ENCODE measurements at places on chromosomes 4 and X.

GRCh38 chrX:150790021-150790420 is 96.8 kb downstream of the MTMR1 start:
- DNase-seq: no peak

DNA sequence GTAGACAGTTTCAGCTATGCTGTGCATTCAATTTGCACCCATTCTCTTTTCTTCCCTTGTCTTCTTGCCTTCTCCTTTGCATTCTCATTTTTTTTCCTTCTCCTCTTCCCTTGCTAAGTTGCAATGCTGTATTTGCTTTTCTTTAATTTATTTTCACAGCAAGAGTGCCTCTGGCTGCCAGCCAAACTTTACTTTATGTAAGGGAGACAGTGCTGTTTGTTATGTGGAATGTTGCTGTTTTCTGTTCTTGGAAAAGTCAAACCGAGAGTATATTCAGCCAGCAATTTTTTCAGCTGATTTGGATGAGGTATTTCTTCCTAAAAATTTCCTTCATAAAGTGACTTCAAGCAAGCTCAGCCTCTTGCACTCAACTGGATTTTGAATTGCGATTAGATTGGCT is 1293.4 kb downstream of the ARAP2 start:
- DNase-seq: no peak

- no peak for DNase-seq
Observed at GRCh38 chr4:69096111-69096656, at the start of gene UGT2B7. Gene UGT2B7 (plus strand): TSS chr4:69096474. CDS start chr4:69096521, 47 bp downstream.

DNA sequence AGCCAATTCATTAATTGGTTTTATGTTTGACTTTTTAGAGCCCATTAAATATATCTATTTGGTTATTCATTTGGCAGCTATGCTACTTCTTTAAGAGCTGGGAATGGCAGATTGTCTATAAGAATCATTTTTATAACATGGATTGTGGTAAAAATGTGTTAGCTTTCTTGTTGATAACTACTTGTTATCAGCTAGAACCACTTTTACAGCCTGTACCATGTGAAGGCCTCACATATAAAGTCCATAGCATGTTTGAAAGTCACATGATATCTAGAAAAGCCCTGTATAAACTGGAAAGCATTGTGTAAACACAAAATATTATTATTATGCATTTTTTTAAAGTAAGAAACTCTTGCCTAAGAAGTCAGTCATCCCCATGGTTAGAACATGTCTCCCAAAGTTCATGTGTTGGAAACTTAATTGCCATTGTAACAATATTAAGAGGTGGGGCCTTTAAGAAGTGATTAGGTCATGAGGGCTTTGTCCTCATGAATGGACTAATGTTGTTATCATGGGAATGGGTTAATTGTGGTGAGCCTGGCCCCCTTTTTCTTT is 110.9 kb upstream of the BMP2K start:
- no peak for DNase-seq

DNA sequence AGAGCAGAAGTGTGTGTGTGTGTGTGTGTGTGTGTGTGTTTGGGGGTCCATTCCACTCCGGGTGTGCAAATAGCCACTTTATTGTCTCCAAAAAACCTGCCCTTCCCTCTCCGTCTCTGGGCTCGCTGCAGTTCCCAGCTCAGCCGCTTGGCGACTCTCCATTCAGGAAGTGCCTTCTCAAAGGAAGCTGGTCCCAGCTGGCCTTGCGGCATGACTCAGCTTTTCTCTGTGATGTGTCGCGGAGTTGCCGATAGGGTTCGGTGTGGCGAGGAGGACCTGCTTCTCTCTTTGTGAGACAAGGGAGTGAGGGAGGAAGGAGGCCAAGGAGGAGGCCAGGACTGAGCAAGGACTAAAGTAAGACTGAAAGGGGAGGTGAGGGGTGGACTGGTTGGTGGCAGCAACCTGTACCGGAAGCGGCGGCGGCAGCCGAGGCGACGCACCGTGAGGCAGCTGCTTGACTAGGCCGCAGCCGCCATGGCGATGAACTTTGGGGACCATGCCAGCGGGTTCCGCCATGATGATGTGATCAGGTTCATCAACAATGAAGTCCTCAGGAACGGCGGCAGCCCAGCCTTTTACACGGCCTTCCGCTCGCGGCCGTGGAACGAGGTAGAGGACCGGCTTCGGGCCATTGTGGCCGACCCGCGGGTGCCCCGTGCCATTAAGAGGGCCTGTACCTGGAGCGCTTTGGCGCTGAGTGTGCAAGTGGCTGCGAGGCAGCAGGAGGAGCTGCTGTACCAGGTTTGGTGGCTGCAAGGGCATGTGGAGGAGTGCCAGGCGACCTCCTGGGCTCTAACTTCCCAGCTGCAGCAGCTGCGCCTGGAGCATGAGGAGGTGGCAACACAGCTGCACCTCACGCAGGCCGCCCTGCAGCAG is at the start of gene TEX13C:
Gene TEX13C (plus strand): TSS at position 226 of the 876 bp plus-strand sequence. CDS start 249 bp downstream, at position 475.
- DNase-seq: no peak

GRCh38 chr4:139266208-139266582 is 13.8 kb downstream of the MGARP start:
- no peak for DNase-seq

GRCh38 chrX:148700021-148700420 is 199.6 kb downstream of the AFF2 start:
- DNase-seq: no peak

GRCh38 chrX:39883666-39884065 is 214.1 kb downstream of the BCOR start:
- DNase-seq: no peak

DNA sequence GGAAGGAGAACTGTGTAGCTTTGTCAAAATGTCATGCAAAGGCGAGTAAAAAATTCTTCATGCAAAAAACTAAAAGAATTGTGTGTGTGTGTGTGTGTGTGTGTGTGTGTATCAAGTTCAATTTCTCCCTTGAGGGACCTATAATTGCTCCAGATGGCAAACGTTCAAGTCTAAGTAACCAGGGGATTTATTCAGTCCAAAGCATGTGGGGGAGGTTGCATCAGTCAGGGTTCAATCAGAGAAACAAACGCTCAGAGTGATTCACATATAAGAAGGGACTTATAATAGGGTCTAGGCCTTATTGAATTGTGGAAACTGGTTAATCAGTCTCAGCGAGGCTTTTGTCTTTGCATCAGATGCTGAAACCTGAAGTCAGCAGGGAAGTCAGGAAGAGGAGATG is 5.0 kb downstream of the DCAF8L1 start:
- no peak for DNase-seq

DNA sequence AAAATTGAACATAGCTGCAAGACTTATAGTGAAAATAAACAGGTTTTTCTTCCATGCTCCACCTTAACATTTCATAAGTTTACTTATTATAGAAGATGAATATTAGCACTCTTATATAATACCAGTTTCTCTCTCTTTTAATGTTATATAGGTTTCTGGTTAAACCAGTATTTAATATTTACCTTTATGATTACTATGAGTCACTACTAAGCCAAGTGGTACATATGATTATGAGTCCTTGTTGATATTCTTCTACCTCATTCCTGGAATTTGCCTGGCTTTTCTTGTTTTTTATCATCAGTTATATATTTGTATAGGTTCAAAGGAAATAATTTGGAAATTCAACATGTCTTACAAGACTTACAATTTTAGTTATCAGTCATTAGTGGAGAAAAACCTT is 89.9 kb upstream of the MAOA start:
- no peak for DNase-seq

DNA sequence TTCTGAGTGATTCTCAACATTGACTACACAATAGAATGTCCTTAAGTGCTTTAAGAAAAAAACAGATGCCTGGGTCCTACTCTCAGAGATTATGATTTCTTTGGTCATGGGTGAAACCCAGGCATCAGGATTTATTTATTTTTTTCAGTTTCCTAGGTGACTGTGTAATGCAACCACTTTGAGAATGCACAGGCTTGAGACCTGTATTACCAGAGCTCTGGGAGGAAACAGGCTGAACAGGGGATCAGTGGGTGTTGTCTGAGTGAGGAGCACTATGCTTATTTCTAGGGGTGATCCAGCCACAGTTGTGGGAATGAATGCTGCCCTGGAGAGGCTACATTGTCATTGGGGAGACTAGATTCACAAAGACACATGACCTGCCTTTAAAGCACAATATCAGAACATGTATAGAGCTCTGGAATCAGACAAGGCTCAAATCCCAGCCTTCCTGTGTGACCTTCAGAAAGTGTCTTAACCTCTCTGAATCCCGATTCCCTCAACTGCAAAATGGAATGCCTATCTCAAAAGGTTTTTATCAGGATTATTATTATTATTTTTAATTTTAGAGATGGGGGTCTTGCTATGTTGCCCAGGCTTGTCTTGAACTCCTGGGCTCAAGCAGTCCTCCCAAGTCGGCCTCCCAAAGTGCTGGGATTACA is 61.6 kb upstream of the PRPS1 start:
- no peak for DNase-seq

- DNase-seq: no peak
Observed at GRCh38 chrX:104428231-104428630, 137.8 kb upstream of the IL1RAPL2 start.

DNA sequence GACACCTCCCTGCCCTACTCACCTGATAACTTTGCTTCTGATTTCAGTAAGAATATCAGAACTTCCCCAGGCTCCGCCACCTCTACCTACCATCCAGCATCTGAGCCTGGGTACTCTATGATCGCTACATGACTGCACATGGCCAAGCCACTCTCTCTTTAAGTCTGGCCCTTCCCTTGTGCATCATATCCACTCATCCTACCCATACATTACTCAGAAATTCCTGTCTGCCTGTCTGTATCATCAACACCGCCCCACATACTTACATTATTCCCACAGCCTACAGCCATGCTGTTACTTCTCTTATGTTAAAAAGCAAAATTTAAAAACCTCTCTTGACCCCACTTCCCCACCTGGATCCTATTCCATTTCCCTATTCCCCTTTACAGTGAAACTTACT is 84.7 kb downstream of the SCD5 start:
- DNase-seq: no peak

- no peak for DNase-seq
Observed at GRCh38 chr4:82097504-82097903, 276.3 kb downstream of the HNRNPD start.

DNA sequence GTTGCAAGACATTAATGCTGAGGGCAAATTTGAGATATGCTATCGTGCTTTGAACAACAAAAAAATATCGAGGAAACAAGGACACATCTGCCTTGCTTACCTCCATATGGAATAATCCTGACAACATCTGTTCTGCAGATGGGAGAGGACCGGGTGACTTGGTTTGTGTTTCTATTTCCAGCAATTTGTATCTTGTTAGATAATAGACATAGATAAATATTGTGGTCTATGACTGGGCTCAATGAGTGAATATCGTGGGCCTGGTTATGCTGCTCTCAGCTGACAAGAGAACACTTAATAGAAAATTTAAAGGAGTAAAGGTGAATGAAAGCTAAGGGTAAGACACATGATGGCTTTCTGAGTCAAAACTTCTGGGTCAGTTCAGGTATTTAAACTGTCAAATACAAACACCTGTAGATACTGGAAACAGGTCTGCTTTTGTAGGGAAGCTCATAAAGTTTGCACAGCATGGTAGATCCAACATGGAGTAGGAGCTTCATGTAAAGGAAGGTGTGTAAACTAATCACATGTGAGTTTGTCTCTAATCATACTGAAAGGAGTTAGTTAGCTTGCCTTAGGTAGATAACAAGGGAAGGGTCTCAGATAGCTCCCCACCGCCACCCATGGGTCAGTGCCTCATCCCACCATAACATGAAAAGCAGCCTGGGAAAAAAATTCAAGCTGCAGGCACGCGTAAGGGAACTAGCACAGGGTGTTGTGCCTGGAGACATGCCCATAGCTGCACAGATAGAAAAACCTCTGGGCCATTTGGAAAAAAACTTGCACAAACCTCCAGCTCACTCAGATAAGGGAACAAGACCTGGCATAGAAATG is 904.1 kb upstream of the EPHA5 start:
- no peak for DNase-seq

GRCh38 chrX:37830371-37830770 is 17.0 kb downstream of the DYNLT3 start:
- DNase-seq: no peak

DNA sequence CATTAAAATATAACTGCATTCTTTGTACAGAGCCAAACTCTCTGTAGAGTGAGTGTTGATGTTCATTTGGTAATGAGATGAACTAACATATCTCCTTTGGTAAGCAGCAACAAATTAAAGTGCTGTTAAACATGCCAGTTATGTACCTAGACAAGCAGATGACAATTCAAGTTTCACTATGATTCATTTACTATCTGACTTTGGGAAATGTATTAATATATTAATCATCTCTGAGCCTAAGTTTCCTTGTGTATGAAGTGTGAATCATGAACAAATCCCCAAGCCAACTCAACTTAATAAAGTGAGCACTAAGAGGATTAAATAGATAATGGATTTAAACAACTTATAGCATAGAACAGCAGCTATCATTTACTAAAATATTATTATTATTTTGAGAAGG is 1044.2 kb downstream of the GLUD2 start:
- DNase-seq: no peak

DNA sequence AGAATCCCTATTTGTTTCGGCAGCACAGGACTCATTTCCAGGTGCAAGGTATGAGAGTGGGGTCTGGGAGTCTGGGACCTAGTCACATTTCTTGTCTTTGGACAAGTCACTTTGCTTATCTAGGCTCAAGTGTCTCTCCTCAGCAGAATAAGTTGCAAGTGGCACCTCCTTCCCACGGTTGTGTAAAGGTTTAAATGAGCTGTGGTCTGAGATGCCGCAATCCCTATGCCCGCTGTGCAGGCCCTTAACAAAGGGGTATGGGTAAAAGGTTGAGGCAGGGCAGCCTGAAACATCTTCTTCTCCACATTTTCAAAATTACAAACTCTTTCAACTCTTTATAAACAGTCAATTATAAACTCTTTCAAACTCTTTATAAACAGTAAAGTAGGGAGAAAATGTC is 93.7 kb downstream of the RTL5 start:
- DNase-seq: no peak

DNA sequence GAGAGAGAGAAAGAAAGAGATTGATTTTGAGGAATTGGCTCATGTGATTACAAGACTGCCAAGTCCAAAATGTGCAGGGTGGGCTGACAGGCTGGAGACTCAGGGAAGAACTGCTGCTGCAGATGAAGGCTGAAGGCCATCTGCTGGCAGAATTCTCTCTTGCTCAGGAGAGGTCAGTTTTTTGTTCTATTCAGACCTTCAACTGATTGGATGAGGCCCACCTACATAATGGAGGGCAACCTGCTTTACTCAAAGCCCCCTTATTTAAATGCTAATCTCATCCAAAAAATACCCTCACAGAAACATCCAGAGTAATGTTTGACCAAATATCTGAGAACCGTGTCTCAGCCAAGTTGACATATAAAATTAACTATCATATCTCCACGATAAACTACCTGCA is 38.2 kb upstream of the MAMLD1 start:
- DNase-seq: no peak

GRCh38 chrX:132481449-132481848 is 7.4 kb downstream of the MBNL3 start:
- DNase-seq: no peak

DNA sequence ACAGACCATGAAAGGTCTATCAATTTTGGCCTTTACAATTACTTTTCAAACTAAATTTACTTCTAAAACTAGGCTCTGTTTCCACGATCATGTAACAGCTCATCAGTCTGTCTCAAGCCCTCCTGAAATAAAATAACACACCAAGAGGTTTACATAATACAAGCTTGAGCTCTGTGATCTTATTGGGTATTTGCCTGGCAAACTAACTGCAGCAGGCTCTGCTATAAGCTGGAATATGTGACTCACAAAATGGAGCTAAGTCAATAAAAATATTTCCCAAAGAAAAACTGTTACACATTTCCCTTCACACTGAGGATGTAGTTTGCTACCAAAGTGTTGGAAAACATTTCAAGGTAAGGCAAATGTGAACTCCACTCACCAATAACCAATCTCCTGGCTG is 94.7 kb upstream of the GPM6B start:
- no peak for DNase-seq

GRCh38 chr4:2646396-2647149 is 109.6 kb downstream of the TNIP2 start:
- DNase-seq: no peak

- DNase-seq: no peak
Observed at GRCh38 chr4:91057871-91058270, 930.7 kb downstream of the CCSER1 start.

Measured in NCI-H1417 treated with DMSO at 0.1 percent for 48 hours (cell line).